ENCODE measurements at places on chromosomes 5 and 9. TPM values are rescaled to one million over a fixed set of nuclear protein-coding genes. Genes with fewer than 3 reads are reported as not detected.

- no peak for DNase-seq
Measured at GRCh38 chr9:88321764-88322163, 66.5 kb upstream of the SPIN1 start.

DNA sequence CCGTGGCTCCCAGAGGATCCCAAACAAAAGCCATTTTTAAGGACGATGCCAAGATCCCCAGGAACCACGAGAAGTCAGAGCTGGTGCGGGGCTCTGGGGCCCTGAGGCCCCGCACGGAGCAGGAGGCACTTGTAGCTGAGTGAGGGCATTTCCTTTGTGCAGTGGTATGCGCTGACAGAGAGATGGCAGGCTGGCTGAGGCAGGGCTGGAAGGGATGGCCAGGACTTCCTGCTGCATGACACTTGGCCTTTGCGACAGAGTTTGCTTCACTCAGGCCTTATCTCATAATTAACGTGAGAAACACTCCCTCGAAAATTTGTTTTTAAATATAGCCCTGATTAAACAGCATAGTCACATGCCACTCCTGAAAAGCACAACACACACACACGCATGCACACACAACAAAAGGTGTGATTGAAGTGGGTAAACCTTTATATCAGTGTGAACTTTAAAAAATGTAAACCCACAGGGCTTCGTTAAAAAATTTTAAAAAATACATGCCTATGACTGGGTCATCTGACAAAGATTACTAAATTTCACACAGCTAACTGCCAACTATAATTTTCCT is 536.6 kb downstream of the PDE4D start:
- DNase-seq, result no peak

DNA sequence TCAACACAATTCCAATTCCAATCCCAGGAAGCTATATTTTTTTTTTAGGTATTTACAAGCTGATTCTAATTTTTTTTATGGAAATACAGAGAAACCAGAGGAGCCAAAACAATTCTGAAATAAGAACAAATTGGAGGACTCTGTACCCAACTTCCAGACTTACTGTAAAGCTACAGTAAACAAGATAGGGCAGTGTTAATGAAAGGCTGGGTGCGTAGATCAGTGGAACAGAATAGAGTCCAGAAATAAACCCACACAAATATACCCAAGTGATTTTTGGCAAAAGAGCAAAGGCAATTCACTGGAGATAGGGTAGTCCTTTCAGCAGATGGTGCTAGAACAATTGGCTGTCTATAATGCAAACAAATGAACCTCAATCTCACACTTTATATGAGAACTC is 50.6 kb downstream of the WHRN start:
- no peak for DNase-seq

Gene DMGDH
- 1.9 TPM for total RNA-seq

DNA sequence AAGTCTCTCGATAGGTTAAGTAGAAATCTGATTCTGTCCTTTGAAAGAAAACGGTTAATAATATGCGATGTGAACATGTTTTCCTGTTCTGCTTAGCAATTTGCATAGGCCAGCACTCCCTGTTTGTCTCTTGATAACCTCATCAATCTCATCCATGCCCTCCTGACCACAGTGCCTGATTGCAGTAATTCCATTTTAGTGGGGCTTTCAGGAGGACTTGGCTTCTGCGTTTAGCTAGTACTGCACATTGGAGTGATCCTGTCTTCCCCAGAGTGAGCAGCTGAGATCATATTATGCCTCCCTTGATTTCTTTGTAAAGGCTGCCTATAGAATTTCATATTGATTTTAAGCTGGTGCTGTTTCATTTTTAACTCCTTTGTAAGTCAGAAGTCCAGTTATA is 335.9 kb upstream of the ISL1 start:
- no peak for DNase-seq

- DNase-seq, result no peak
Measured at GRCh38 chr5:170587808-170588207, 84.0 kb downstream of the KCNIP1 start.

Gene CSF2
- 13.2 TPM for total RNA-seq

Gene SLC6A19
- total RNA-seq, result not detected

DNA sequence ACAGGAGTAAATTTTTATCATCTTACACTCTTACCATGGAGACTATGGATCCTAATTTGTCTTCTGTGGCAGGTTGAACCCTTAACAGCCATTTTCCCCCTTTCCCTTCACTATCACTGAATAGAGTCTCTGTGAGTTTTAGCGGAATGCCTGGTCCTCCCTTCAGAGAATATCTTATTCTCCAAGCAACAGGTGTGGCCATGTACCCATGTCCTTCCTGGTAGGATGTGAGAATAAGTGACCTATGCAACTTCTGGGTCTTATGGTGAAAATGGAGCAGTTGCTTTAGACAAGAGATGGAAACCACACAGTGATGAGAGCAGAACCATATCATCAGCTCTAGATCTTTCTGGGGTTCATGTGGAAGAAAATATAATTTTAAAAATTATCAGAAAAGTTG is 312.6 kb downstream of the MCTP1 start:
- DNase-seq, result no peak

Gene SNX30
- total RNA-seq, result 6.1 TPM

Gene HSPA4
- total RNA-seq, result 105 TPM

DNA sequence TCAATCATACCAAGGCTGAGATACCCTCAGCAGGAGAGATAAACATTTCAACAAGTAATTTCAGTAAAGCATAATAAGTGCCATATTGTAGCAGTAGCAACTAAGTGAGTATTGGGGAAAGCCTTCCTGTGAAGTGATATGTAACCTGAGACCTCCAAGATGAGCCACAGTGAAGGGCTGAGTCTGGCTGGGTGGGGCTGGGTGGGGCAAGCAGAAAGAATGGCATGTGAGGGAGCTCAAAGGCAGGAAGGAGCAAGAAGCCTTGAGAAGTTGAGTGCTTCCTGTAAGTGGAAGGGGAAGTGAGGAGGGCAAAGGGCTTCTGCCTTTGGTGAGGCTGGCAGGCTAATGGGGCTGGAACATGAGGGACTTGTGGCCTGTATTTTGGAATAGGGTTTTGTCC is 19.7 kb upstream of the ASTN2 start:
- no peak for DNase-seq

GRCh38 chr5:139167952-139168720 is 30.0 kb downstream of the SIL1 start:
- DNase-seq, result no peak
